ENCODE measurements at places on chromosomes 6 and 20.

DNA sequence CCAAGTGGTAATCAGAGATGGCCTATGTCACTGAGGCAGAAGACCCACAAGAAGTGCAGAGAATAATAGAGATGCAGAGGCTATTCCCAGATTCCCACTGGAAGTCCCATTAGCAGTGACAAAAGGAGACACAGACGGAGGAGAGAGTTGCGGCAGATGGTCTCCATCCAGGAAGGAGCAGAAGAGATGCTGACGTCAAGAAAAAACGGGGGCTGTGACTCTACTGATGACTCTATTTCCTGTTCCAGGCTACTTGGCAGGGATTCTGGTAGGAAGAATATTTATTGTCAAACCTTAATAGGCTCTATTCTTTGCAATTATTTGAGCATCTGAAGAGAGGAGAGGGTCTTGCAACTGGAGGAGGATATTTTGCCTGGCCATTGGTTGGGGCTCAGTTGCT is 246.0 kb upstream of the ECI2 start:
- no peak for DNase-seq

DNA sequence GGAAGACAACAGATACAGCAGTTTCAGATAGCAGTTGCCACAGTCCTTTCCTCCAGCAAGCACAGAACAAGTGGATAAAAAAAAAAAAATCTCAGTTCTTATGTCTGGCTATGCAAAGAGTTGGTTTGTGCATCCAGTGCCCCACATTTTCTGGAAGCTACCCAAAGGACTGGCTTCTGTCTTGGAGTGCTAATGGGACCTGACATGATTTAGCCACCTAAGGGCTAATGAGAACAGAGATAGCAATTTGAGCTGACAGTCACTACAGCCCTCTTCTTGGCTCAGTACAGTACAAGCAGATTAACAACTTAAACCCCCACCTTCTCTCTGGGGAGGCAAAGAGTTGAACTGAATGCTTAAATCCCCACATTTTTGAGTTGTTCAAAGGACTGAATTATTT is 976.8 kb downstream of the TBC1D32 start:
- no peak for DNase-seq

- no peak for DNase-seq
Observed at GRCh38 chr20:46835418-46835817, 59.2 kb upstream of the EYA2 start.

GRCh38 chr6:158584236-158584651 is 24.4 kb downstream of the TMEM181 start:
- no peak for DNase-seq

DNA sequence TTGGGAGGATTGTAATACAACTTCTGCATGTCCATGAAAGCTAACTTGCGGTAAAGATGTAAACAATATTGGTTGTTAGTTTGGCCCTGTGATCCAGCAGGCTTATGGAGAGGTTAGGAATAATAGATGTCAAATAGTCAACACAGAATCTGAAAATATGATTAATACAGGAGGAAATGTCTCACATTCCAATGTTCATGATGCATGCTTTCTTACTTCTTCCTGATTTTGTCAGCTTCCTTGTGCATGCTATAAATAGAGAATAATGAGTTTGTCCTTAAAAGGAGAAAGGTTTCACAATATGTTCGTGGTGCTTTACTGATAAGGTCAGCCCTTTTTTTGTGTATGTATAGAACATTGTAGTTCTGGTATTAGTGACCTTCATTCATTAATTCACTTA is 136.7 kb downstream of the MMUT start:
- no peak for DNase-seq

Measured in iPS DF 19.7 (cell line).